Activated naive CD4-positive, alpha-beta T cell treated with anti-CD3 and anti-CD28 coated beads, Interleukin-2, amount 50 U/mL, for 72 hours (primary cell): ENCODE measurements at places on chromosomes 16 and 17. TPM values are rescaled to one million over a fixed set of nuclear protein-coding genes. Genes with fewer than 3 reads are reported as not detected.

GRCh38 chr17:58382872-58383242 lies 30.9 kb upstream of the SUPT4H1 start:
- no peak for DNase-seq

Gene SLC5A11
- not detected for total RNA-seq

Gene KSR1
- 132 TPM for total RNA-seq

Gene CA5A
- total RNA-seq: not detected

Gene DHRS7C
- not detected for total RNA-seq

Gene WNT3
- not detected for total RNA-seq

GRCh38 chr16:78768718-78769117 lies 669.3 kb downstream of the WWOX start:
- no peak for DNase-seq

DNA sequence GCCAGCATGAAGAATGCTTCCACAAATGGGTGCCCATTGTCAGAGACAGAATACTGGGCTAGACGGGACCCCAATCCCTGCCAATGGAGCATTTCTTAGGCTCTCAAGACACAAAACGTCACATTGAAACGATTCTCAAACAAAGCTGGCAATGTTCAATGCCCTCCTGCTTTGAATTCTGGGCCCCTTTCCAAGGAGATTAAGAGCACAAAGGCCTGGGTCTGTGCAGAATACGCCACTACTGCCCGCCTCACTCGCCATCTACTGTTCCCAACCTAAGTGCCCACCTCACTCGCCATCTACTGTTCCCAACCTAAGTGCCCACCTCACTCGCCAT lies 9.7 kb downstream of the CFAP20 start:
- DNase-seq: no peak

DNA sequence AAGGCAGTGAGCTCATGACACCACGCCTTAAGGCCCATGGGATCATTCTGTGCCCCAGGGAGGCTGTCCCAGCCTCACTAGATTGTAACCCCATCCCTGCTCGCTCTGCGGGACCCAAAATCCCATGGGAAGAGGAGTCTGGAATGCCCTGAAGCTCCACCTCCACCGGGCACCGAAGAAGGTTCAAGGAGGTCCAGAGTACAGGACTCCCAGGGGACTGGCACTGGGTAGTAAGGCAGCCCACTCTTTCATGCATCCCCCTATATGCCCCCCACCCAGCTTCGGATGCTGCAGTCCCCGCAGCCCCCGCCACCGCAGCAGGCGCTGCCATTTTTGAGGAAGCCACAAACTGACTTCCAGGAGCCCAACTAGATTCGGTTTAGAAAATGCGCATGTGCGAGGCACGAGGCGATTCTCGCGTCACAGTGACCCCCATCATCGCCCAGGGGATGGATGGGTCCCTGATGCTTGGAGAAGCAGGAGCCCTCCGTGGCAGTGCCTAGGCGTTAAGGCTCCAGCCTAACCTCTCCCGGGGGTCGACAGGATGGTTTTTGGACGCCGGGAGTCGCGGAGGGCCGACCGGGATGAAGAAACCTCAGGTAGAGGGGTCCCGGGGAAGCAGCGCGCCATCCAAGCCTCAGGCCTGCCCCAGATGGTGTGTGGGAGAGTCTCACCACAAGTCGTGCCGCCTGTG lies 1681.0 kb downstream of the TP53TG3F start:
- DNase-seq: no peak

Gene PRR35
- not detected for total RNA-seq

Gene MYLK3
- 0.51 TPM for total RNA-seq

Gene C17orf100
- total RNA-seq: 2.3 TPM

Gene TMEM204
- total RNA-seq: 17.6 TPM

GRCh38 chr17:18877104-18877645 lies 19.2 kb downstream of the PRPSAP2 start:
- DNase-seq: no peak

DNA sequence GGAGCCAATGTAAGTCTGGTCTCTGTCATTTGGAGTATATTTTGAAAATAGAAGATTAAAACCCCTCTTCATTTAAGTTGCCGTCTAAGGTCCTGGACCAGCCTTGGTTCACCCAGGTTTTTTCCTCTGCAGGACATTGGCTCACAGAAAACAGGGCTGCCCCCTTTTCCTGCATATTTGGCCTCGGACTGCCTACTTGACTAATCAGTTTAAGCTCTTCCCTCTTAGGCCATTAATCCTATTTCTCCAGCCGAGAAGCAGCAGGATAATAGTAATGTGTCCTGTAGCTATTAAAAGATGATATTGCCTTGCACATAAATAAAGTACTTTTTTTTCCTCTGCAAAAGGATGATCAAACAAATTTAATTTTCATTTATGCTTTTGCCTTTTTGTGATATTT lies 52.1 kb downstream of the PRKCA start:
- no peak for DNase-seq

DNA sequence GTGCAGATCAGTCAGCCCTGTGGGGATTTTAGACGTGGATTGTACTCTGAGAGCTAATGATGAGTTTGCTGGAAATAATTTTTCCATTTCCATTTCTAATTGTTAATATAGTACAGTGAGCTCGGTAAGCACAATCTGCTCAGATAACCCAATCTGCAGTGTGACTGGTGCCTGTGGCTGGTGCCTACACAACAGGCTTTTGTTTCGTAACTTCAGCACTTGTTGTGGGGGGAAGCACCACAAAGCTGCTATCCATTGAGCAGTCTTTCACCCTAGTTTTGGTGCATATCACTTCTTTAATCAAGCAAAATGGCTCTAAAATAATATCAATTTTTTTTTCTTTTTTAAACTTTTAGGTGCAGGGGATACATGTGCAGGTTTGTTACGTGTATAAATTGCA lies 534.9 kb upstream of the HSBP1 start:
- no peak for DNase-seq

DNA sequence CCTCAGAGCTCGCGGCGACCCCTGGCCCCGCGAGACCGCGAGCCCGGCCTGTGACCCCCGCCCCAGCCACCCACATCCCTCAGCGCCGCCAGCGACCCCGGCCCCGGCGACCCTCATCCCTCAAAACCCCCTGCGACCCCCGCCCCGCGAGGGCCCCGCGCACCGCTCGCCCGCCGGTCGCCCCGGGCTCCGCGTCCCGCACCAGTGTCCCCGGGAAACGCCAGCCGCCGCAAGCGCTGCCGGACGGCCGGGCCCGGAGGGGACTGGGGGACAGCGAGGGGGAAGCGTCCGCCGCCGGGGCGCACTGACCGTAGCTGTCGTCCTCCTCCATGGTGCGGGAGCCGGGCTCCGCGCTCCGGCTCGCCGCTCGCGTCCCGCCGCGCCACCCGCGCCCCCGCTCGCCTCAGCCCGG lies at the start of gene CYTH1:
CYTH1 (minus strand) TSS at position 381 of the 412 bp plus-strand sequence; CDS start at position 331, 50 bp downstream.
- no peak for DNase-seq

Gene PDXDC1
- 80.4 TPM for total RNA-seq

DNA sequence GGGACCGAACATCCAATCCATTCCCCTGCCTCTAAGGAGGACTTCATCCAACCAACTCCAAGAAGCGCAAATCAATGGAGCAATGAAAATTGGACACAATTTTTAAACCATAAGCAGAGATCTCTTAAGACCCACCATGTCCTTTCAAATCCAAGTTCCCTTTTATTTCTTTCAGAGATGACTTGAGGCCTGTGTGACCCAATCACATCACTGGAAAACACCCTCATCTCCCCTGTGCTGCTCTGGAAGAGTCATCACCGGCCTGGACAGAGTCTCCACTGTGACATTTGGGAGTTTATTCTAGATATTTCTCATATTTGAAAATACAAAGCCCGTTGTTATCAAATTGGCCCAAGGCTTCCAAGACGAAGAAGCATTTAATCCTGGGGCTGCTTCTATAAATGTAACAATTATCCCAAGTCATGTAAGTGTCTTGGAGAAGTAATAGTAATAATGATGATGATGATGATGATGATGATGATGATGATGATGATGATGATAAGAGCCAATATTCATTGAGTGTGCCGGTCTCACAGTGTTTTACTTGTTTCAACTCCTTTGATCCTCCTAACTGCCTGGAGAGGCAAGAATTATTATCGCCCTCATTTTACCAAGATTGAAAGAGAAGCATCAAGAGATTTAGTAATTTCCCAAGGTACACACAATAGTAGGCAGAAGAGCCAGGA lies 72.1 kb downstream of the COPRS start:
- DNase-seq: no peak

DNA sequence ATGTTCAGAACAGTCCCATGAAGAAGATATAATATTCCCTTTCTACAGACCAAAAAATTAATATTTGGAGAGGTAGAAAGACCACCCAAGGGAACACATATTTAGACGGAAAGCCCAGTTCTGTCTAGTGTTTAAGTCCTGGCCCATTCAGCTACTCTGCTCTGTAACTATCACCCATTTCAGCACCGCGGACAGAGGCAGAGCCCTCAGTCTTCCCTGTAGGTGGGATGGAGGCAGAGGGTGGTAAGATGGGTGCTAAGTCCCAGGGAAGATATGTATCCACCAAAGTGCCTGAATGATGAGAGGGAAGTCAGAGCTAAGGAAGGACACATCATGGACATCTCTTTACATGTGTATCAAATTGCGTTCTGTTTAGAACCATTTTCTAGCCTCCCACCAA lies 27.8 kb upstream of the C16orf78 start:
- DNase-seq: no peak

Gene CTNS
- total RNA-seq: 4.9 TPM

Gene SCGB1C2
- total RNA-seq: not detected

Gene PIRT
- not detected for total RNA-seq

DNA sequence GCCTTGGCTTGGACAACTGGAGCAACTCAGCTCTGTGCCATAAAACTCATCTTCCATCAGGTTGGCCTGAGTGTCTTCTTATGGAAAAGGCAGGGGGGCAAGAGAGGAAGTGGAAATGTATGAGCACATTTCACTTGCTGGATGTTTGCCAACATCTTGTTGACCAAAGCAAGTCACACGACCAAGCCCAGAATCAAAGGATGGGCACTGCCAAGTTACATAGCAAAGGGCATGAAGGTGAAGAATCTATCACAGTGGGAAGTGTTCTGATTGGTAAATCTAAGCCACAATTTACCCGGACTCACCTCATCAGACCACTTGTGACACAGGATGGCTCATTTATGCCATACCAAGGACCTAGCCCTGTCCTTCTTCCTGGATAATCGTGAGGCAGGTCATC lies 310.5 kb upstream of the IRX5 start:
- no peak for DNase-seq

Gene SLC5A10
- not detected for total RNA-seq

Gene CHST4
- total RNA-seq: not detected

DNA sequence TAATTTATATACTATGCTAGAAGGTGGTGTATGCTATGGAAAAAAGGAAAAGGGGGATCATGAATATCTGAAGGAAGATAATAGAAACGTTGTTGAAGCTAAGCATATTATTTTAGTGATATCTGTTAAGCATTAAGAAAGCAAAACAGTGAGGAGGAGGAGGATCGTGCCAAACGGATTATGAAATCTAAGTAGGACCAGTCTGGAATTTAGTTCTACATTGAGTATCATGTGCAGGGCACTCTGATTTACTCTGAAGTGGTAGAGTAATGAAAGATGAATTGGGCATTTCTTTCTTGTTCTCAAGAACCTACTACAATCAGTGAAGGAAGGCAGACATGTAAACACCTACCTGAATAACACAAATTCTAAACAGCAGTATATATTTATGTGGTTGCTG lies 195.3 kb downstream of the CYB561 start:
- no peak for DNase-seq

GRCh38 chr16:12201216-12201615 lies 224.7 kb downstream of the SNX29 start:
- no peak for DNase-seq

GRCh38 chr17:83081684-83082201 lies 2.3 kb downstream of the METRNL start:
- no peak for DNase-seq

Gene ABCC3
- not detected for total RNA-seq

Gene KRT14
- total RNA-seq: not detected

Gene OR1F1
- total RNA-seq: not detected

Gene CCDC200
- total RNA-seq: not detected

GRCh38 chr16:54116124-54116655 lies 170.4 kb downstream of the IRX3 start:
- no peak for DNase-seq

Gene KCNJ16
- total RNA-seq: not detected

Gene ARL5C
- total RNA-seq: 0.25 TPM

Gene HOXB4
- total RNA-seq: 3.0 TPM

DNA sequence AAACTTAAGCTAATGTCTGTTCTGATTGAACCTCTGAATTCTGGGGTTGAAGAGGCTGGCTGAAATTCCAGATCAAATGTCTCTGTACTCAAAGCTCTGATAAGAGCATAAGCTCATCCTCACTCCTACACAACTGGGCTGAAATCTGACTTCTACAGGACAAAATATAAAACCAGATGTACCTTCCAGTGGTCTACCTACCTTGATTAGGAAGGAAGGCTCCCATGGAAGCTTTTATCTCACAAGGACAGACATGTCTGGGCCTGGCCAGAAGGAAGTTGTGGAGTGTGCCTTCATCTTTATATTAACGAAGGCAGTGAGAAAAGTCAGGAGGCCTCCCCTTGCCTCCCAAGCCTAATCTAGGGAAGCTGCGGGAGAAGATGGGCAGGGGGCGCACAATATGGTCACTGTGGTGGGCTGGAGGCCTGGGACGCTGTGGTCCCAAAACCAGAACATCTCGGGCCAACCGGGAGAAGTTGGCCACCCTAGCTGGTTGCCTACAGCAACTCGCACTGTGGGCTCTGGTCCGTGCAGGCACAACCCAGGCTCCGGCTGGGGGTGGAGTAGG lies 55.6 kb upstream of the LRRC37A3 start:
- no peak for DNase-seq

DNA sequence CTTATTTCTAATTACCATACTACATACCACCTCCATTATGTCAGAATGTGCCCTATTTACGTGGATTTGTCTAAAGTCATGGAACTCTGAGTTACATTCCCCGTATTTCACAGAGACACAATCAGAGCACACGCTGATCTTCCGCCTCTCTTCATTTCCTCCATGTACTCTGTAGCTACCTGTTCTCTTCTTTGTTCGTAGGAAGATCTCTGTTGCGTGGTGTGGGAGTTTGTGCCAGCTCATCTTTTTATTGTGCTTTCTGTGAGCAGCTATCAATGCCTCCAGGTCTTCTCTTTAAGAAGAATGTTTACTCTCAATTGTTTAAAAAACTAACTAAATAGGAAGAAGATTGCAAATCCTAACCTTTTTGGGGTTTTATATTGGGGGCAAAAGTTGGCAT lies 26.9 kb downstream of the NLRC5 start:
- no peak for DNase-seq
